Activated CD8-positive, alpha-beta T cell treated with anti-CD3 and anti-CD28 coated beads for 36 hours (primary cell): ENCODE measurements at places on chromosomes 4 and X. TPM values are rescaled to one million over a fixed set of nuclear protein-coding genes. Genes with fewer than 3 reads are reported as not detected.

The PDZD4 gene
- 1.4 TPM for total RNA-seq

The CTAG2 gene
- total RNA-seq, result not detected

The PRKX gene
- total RNA-seq, result 59.9 TPM

The GPR173 gene
- total RNA-seq, result 0.36 TPM

The CENPC gene
- total RNA-seq, result 29.1 TPM

The GATA1 gene
- total RNA-seq, result not detected

The SHROOM2 gene
- total RNA-seq, result not detected

GRCh38 chr4:63430105-63430504, 979.1 kb downstream of the TECRL start:
- H3K4me3 ChIP-seq, result no peak overlapping the region
- H3K4me1 ChIP-seq, result no peaks in the 10 kb centered on the region
- H3K36me3 ChIP-seq, result no peaks in the 10 kb centered on the region
- no peaks in the 10 kb centered on the region for H3K27me3 ChIP-seq

GRCh38 chr4:52957220-52957686, 95.1 kb downstream of the RASL11B start:
- no peaks in the 10 kb centered on the region for H3K4me1 ChIP-seq
- no peak for DNase-seq
- no peak overlapping the region for H3K4me3 ChIP-seq
- no peak overlapping the region for H3K27ac ChIP-seq
- peaks cover 4% of the 10 kb centered on the region for H3K36me3 ChIP-seq
- H3K27me3 ChIP-seq, result no peaks in the 10 kb centered on the region

- no peaks in the 10 kb centered on the region for H3K27me3 ChIP-seq
- H3K4me3 ChIP-seq, result no peak overlapping the region
- no peaks in the 10 kb centered on the region for H3K4me1 ChIP-seq
- H3K27ac ChIP-seq, result no peak overlapping the region
- H3K36me3 ChIP-seq, result no peaks in the 10 kb centered on the region
- DNase-seq, result no peak
Measured at GRCh38 chr4:7535094-7535493, 100.4 kb upstream of the PSAPL1 start.

- H3K27me3 ChIP-seq, result no peaks in the 10 kb centered on the region
- no peaks in the 10 kb centered on the region for H3K36me3 ChIP-seq
- no peak for DNase-seq
Measured at GRCh38 chrX:56615282-56615681, 51.9 kb downstream of the UBQLN2 start.

- no peak overlapping the region for H3K27ac ChIP-seq
- no peak for DNase-seq
- H3K27me3 ChIP-seq, result peaks cover 3% of the 10 kb centered on the region
- no peak overlapping the region for H3K4me3 ChIP-seq
- H3K4me1 ChIP-seq, result no peaks in the 10 kb centered on the region
Measured at GRCh38 chr4:82744284-82744968, 54.2 kb downstream of the SCD5 start.

GRCh38 chr4:122334828-122335227, 44.0 kb upstream of the ADAD1 start:
- no peaks in the 10 kb centered on the region for H3K27me3 ChIP-seq
- no peak overlapping the region for H3K27ac ChIP-seq
- no peak for DNase-seq
- H3K4me3 ChIP-seq, result no peak overlapping the region
- H3K36me3 ChIP-seq, result peaks cover 22% of the 10 kb centered on the region
- no peaks in the 10 kb centered on the region for H3K4me1 ChIP-seq

GRCh38 chrX:138886769-138887168, 175.3 kb upstream of the FGF13 start:
- no peaks in the 10 kb centered on the region for H3K36me3 ChIP-seq
- no peaks in the 10 kb centered on the region for H3K4me1 ChIP-seq
- H3K27ac ChIP-seq, result no peak overlapping the region
- H3K4me3 ChIP-seq, result no peak overlapping the region

GRCh38 chrX:26581091-26581490, 365.1 kb downstream of the MAGEB5 start:
- H3K4me3 ChIP-seq, result no peak overlapping the region
- DNase-seq, result no peak
- no peaks in the 10 kb centered on the region for H3K36me3 ChIP-seq
- H3K4me1 ChIP-seq, result no peaks in the 10 kb centered on the region

- H3K36me3 ChIP-seq, result peaks cover 28% of the 10 kb centered on the region
- no peaks in the 10 kb centered on the region for H3K27me3 ChIP-seq
- no peak overlapping the region for H3K4me3 ChIP-seq
- no peak overlapping the region for H3K27ac ChIP-seq
- no peaks in the 10 kb centered on the region for H3K4me1 ChIP-seq
Measured at GRCh38 chr4:271492-272103, 33.7 kb downstream of the ZNF732 start.

- no peak overlapping the region for H3K4me3 ChIP-seq
- DNase-seq, result no peak
- no peaks in the 10 kb centered on the region for H3K27me3 ChIP-seq
Measured at GRCh38 chr4:7812921-7813320, 126.7 kb downstream of the AFAP1 start.

GRCh38 chr4:174037631-174038030, 245.8 kb downstream of the FBXO8 start:
- H3K4me1 ChIP-seq, result no peaks in the 10 kb centered on the region
- DNase-seq, result no peak
- H3K4me3 ChIP-seq, result no peak overlapping the region
- H3K27ac ChIP-seq, result no peak overlapping the region
- H3K36me3 ChIP-seq, result no peaks in the 10 kb centered on the region
- H3K27me3 ChIP-seq, result no peaks in the 10 kb centered on the region

DNA sequence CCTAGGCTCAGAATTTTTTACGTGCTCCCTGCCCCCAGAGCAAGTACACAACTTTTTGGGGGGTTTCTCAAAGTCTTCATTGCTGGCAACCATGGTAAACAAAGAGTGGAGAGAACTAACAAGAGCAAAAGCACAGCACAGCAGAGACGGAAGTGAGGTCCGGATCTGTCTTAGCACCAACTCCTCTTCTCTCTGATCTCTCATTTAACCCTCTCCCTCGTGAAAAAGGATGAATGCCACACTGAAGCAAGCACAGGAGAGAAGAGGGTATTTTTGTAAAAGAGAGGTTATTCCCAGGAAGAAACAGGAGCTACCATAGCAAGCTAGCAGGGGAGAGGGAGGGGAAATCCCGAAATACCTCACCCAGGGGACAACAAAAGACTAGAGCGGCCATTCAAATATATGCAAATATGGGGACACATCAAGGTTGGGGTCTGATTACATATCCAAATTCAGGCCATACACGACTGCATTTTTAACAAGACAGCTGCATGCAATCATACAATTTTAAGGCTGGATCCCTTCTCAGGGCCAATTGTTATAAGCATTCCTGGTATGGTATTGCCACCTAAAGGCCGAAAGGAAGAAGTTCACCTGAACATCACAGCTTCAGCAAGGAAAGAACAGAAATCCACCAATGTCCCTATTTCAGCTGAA, 46.6 kb downstream of the CD40LG start:
- H3K4me3 ChIP-seq, result peak overlapping the region; percentile 60
- peak; percentile 17 for DNase-seq
- peaks cover 73% of the 10 kb centered on the region for H3K4me1 ChIP-seq
- peak overlapping the region; percentile 94 for H3K27ac ChIP-seq
- peaks cover 32% of the 10 kb centered on the region for H3K36me3 ChIP-seq

DNA sequence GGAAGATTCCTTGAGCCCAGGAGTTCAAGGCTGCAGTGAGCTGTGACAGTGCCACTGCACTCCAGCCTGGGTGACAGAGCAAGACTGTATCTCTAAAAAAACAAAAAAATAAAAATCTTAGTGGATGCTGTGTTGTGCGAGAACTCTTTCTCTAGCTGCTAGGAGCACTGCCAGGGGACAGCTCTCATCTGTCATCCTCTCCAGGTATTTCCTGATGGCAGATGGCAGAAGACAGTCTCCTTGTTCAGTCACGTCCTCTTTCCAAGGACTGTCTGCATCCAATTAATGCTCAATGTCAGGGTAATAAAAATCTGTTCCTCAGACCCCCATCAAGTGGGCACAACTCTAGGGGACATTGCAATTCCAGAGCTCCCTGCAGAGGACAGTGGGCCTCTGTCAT, 29.2 kb downstream of the PPM1K start:
- no peaks in the 10 kb centered on the region for H3K4me1 ChIP-seq
- no peak overlapping the region for H3K4me3 ChIP-seq
- no peak overlapping the region for H3K27ac ChIP-seq
- H3K27me3 ChIP-seq, result no peaks in the 10 kb centered on the region

DNA sequence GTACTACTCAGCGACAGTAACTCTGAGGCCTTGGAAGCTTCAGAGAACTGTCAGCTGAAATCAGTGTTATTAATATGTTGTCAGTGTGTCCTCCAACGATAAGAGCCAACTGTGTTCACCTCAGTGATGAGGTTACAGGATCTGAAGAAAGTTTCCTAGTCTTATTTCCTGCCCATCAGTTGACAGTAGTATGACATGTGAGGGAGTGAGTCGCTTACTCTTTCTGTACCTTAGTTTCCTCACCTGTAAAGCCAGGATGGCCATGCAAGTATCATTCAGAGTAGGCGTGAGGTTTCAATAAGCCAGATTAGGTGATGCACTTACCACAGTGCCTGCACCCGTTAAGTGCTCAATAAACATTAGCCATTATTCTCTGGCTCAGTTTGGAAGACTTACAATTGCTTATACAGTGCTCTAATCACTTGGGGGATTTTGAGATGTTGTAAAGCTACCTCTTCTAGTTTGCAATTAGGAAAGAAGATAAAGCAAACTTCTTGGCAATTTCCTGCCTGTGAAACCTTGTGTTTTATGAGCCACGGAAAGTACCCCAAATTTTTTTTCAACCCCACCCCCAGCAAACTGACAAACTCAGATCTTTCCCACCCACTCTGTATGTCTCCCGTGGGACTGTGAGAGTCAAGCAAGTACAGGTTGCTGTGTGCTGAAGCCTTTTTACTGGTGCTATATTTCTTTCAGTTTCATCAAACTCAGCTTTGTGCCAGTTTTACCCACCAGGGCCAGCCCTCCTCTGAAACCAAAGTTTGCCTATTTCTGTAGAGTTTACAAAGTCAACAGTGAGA, 62.2 kb downstream of the ANXA3 start:
- no peaks in the 10 kb centered on the region for H3K36me3 ChIP-seq
- peak; percentile 6 for DNase-seq
- no peak overlapping the region for H3K4me3 ChIP-seq
- peak overlapping the region; percentile 23 for H3K27ac ChIP-seq
- peaks cover 41% of the 10 kb centered on the region for H3K4me1 ChIP-seq

DNA sequence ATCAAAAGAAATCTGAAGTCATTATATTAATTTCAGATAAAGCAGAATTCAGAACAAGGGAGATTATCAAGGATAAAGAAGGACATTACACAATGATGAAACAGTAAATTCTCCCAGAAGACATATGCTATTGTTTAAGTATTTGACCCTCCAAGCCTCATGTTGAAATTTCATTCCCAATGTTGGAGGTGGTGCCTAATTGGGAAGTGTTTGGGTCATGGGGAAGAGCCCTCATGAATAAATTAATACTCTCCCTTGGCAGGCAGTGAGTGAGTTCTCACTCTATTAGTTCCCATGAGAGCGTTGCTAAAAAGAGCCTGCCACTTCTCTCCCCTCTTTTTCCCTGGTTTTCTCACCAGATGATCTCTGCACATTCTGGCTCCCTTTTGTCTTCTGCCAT, 249.9 kb upstream of the GRIA3 start:
- H3K36me3 ChIP-seq, result no peaks in the 10 kb centered on the region
- no peak overlapping the region for H3K4me3 ChIP-seq
- DNase-seq, result no peak
- H3K27ac ChIP-seq, result no peak overlapping the region

- H3K27ac ChIP-seq, result peak overlapping the region; percentile 39
- DNase-seq, result peak; percentile 42
- H3K36me3 ChIP-seq, result no peaks in the 10 kb centered on the region
- H3K4me1 ChIP-seq, result peaks cover 16% of the 10 kb centered on the region
Measured at GRCh38 chr4:145720656-145721055, 40.7 kb downstream of the C4orf51 start.

DNA sequence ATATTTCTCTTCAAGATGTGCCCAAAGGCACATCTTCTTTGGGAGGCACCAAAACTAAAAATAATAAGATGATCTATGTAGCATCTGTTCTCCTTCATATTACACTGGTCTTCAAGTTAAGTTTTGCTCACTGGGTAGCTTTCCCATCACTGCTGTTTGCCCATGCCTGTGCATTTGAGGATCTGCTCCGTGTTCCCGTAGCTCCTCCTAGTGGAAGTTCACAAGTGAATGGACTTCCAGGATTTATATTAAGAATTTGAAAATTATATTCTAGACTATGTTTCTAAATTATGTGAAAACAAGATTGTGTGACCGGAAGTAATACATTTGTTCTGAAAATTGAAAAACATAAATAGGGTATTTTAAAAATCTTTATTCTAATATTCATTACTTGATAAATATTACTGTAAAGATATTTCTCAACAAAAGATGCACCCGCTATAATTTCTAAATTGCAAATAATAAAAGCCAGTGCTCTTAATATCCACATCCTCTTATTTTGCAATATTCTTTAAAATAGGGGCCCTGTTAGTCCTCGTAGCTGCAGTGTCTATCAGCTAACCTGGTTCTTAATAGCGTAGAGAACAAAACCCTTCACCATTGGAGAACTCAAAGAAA, 147.7 kb downstream of the RBM46 start:
- no peaks in the 10 kb centered on the region for H3K27me3 ChIP-seq
- H3K27ac ChIP-seq, result no peak overlapping the region
- H3K4me1 ChIP-seq, result no peaks in the 10 kb centered on the region
- no peak overlapping the region for H3K4me3 ChIP-seq
- no peaks in the 10 kb centered on the region for H3K36me3 ChIP-seq

DNA sequence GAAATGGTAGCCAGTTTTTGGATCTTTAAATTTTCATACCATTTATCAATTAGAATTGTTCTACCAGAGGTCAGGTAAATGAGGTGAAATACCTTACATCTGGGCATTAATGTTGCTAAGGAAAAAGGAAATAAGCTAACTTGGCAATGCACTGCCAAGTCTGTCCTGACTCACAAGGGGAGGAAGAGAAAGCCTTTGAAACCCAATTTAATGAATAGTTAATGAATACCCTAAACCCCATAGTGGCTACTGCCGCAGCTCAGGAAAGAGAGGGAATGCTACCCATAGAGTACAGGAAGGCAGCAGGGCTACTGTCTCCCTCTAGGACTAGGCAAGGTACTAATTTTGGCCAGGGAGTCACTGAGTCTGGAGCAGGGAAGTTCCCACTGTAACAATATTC, 16.8 kb upstream of the DHX15 start:
- no peak overlapping the region for H3K27ac ChIP-seq
- no peak overlapping the region for H3K4me3 ChIP-seq
- DNase-seq, result no peak
- H3K4me1 ChIP-seq, result no peaks in the 10 kb centered on the region
- peaks cover 3% of the 10 kb centered on the region for H3K27me3 ChIP-seq
